ENCODE measurements at places on chromosomes 5 and 9.

DNA sequence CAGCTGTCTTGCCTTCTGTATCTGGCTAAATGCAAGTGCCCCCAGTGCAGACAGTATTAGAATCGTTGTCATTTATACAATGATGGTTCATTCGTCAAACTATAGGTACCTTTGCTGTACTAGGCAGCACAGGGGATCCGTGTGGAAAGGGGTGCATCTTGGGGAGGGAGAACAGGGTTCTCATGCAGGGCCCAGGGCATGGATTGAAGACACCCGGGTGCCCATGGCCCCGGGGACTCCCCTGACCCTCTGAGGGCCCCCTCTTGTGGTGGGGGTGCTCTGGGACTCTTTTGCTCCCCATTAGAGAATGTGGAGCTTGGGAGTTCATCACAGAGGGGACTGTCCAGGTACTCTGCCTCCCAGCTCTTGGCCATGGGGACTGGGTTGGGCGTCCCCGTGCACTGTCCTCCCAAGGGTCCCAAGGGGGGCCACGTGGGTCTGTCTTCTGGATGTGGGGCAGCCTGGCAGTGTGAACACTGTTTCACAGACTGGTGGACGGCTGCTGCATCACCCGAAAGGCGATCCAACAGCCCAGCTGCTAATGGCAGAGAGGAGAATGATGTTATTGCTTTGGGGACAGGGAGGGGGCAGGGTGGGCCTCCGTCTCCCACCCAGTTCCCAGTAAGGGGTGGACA is 36.9 kb upstream of the RXRA start:
- DNase-seq = no peak

DNA sequence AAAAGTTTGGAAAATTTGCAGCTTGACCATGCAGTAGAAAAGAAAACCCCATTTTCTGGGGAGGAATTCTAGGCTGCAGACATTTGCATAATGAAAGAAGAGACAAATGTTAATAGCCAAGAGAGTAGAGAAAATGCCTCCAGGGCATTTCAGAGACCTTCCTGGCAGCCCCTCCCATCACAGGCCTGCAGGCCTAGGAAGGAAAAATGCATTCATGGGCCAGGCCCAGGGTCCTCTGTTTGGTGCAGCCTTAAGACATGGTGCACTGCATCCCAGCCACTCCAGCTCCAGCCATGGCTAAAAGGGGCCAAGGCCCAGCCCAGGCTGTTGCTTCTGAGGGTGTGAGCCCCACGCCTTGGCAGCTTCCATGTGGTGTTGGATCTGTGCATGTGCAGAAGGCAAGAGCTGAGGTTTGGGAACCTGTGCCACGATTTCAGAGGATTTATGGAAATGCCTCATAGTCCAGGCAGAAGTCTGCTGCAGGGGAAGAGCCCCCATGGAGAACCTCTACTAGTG is 75.0 kb upstream of the OR13F1 start:
- no peak for DNase-seq

GRCh38 chr5:137632716-137633115 is 103.2 kb downstream of the KLHL3 start:
- no peak for DNase-seq

DNA sequence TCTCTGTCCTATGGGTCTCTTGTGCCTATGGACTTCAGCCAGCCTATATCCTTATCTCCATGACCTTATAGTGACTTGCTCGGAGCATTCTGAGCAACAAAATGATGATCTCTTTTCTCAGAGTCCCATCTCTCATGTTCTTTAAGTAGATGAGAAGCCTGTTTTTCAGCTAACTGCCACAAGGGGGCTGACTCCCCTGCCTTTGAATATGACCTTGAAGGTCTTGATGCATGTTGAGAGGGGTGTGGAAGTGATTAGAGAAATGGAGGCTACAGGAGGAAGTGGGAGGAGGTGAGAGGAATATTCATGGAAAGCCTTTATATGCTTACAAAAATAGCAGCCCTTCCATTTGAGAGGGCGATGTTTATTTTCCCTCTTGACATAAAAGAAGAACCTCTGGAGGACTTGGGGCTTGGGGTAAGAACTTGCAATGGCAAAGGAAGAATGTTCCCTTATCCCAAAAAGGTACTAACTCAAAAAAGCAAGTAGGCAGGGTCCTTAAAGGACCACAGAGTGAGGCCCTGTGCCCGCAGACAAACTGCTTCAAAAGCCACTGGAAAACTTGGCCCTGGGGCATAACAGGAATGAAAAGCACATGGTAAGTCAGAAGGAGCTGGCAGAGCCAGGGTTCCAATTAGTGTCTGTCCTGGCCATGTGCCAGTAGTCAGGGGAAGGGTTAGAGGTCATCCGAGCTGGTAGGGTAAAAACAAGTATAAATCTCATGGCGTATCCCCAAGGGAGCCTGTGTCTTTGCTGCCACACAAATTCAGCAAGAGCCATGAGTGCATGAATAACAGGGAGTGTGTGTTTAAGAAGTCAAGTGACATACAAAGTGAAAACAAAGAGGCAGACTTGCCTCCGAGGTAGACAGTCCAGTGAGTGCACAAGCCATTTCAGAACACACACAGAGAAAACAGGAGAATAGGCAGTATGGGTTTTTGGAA is 39.1 kb downstream of the FGD3 start:
- no peak for DNase-seq

- no peak for DNase-seq
Observed at GRCh38 chr5:119750887-119751733, 121.8 kb downstream of the FAM170A start.

DNA sequence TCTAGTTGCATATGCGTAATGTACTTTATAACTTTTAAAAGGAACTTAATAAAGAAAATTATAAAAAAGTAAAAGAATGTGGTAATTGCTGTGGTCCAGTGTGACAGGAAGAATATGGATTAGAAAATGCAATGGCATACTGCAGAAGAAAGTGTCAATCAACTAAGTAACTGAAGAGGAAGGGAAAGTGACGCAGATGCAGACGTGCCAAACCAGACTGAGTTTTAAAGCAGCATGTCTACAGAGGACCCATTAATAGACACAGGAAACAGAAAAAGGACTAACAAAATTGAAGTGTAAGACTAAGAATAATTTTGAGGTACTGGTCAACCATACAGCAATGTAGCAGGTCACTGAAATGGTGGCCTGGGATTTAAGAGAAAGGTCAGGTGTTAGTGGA is 73.3 kb downstream of the DPYSL3 start:
- DNase-seq = no peak

DNA sequence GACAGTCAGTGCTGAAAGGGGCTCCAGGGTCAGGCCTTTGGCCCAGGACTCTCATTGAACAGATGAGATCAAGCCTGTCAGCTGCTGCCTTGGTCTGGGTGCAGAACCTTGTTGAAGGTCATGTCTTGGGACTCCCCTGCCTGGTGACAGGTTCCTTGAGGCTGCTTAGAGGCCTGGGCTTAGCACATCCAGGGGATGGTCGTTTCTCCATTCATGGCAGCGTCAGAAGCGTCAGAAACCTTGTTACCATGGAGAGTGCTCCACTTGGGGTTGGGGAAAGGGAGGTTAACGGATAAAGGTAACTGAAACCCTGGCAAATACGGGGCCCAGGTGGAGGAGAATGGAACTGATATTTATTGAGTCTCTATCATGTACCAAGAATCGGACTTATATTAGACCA is 8.8 kb downstream of the ARPC5L start:
- no peak for DNase-seq

GRCh38 chr9:126435626-126436025 is 109.0 kb downstream of the MVB12B start:
- DNase-seq = no peak

DNA sequence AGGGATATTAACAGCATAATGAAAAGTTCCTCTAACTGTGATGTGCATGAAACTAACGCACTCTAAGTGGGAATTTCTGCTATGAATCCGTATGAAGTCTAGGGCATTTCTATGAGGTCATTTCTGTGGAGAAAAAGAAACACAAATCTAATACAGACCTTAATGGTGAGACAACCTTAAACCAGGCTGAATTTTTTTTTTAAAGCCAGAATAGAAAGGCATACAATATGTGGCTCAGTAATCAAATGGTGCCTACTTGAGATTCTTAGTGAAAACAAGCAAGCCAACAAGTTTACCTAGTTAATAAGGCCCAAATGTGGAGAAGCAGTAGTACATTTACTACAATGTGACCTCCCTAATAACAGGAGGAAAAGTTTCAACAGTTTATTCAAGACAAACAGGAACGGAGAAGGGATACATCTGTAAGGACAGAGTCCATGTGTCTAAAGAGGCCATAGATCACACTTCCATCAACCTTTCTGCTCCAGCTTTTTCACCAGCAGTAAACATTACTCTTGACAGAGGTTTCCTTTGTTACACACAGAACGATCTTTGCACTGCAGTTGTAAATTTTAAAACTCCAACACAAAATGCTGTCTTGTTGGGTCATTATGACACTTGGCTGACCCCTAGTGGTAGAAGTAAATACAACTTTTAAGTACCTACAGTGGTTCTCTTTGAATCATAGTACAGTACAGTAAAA is 26.2 kb downstream of the CARNMT1 start:
- DNase-seq = no peak

DNA sequence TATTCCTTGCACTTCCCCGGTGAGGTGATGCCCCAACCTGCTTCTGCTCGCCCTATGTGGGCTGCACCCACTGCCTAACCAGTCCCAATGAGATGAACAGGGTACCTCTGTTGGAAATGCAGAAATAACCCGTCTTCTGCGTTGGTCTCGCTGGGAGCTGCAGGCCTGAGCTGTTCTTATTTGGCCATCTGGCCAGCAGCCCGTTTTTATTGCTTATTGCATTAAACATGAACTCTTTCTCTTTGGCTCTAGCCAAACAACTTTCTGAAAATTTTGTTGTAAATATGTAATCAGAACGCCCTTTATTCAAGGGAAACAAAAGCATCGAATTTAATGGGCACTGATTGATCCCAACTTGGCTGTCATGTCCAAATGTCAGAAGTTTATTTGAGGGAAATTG is 124.7 kb upstream of the FTMT start:
- no peak for DNase-seq

DNA sequence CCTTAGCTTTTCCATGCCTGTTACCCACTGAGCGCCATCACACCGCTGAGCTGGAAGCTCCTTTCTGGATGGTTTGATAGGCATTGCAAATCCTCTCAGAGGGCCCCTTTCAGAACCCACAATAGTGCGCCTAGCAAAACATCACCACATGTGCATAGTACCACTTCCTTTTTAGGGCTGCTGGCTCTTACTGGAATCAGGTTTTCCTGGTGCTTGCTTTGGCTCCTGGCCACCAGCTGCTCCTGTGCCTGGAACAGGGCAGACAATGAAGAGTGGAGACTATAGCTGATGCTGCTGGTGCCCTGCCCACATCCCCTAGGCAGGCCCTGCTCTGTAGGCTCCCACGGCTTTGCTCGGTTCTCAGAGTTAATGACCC is 163.6 kb upstream of the SEMA6A start:
- no peak for DNase-seq

DNA sequence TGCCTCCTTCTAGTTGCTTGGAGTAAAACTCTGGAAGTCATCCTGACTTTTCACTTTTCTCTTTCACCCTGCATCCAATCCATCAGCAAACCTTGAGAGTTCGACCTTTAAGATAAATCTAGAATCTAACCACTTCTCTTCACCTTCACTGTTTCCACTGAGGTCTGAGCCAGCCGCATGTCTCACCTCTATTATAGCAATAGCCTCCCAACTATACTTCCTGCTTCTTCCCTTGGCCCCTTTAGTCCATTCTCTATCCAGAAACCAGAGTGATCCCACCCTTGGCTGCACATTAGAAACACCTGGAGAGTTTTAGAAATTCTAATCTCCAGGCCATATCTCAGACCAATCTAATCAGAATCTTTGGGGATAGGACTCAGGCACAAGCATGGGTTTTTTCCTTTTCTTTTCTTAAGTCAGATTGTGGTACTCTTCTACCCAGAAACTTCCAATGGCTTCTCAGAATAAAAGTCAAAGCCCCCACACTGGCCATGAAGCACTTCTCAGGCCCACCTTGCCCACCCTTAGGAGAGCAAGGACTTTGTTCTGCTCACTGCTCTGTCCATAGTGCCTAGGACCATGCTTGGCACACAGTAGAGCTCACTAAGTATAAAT is 33.1 kb downstream of the MFAP3 start:
- DNase-seq = no peak

GRCh38 chr5:64180661-64181343 is 15.2 kb downstream of the RNF180 start:
- no peak for DNase-seq

DNA sequence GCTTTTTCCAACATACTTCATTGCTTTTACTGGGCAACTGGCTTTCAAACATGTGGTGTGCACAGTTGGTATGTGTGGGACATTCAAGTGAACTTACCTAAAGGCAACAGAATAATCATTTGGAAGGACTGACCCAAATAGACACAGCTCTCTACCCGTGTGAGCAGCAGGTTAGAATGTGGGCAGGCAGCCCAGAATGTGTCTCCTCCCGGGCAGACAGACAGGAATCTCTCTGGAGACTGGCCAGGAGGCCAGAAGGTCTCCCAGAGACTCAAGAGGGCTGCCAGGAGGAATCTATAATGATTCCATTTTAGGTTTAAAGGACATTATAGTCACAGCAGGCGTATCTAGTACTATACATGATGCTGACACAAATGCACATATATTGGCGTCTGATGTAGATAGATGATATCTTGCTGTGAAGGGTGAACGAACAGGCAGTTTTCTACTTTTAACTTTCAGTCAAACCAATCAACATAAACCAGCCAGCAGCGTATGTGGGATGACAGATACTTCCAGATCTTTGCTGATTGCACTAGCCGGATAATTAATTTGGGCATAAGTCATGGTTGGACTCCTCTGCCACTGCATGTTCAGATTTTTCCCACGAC is 297.4 kb upstream of the ZNF608 start:
- DNase-seq = no peak

GRCh38 chr9:109421026-109421970 is 76.8 kb downstream of the PTPN3 start:
- DNase-seq = no peak

DNA sequence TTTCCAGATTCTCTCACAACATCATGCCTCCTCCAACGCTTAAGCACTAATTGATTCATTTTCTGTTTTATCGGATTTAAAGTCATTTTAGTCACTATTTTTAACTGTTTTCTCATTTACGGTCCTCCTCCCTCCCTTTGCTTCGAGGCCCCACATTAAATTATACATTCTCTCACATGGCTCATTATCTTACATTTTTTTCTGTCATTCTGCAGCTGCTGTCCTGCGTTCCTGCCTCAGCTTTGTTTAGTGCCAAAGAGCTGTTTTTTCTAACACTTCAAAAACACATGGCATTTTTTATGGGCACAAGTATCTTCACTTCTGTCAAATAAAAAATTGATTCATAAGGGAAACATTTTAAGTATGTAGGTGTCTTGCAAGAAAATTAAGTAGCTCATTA is 130.1 kb upstream of the FST start:
- no peak for DNase-seq

DNA sequence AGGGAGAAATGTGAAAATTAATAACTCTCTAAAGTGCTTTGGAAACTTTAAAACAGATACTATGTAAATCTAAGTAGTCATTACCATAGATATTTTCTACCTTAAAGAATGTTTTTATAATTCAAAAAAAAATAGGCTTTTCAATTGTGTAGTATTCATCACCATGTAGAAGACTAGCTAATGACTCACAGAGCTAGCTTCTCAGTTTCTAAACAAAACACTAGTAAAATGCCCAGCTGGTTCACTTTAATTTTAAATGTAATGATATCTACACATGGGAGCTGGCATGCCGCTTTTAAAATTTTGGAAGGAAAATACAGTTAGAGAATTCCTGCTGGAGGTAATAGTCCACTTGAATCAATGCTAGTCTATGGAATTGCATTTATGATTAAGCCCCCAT is 509.8 kb downstream of the CSNK1G3 start:
- DNase-seq = no peak

All from esophagus squamous epithelium (tissue), 5 donors.